Hypothalamus (tissue), 51 donors: ENCODE measurements at places on chromosomes 2 and 18.

DNA sequence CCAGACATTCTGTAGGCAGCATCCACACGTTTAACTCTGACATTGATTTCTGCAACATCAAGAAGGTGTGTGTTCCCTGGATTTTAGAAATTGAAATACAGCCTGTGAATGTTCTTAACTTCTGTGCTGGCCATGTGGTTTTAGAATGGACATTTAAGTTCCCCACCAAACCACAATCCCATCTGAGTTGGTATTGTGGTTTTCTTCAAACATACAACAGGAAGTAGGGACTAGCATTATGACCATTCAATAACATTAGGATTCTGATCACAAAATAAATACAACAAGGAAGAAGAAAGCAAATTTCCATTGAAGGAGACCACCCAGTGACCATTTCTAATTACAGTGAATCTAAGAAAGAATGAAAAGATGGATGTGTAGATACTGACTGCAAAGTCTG lies 51.2 kb downstream of the MAP3K20 start:
- no peak for DNase-seq

DNA sequence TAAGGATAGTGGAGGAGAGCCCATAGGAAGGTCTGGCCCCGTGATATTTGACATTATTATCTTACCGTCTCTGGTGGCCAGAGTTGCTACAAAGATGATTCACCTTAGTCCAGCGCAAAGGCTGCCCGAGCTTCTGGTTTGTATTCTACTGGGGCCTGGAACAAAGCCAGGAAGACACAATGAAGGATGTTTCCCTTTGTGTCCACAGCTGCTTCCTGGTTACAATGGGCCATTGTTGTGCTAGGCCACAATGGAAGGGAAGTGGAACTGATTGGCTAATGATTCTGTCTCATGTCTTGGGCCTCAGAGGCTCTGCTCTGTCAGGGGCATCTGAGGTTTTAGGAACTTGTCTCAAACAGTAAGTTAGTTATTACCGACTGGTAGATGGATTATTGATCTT lies 132.2 kb downstream of the TDRD15 start:
- DNase-seq: peak; percentile 27

DNA sequence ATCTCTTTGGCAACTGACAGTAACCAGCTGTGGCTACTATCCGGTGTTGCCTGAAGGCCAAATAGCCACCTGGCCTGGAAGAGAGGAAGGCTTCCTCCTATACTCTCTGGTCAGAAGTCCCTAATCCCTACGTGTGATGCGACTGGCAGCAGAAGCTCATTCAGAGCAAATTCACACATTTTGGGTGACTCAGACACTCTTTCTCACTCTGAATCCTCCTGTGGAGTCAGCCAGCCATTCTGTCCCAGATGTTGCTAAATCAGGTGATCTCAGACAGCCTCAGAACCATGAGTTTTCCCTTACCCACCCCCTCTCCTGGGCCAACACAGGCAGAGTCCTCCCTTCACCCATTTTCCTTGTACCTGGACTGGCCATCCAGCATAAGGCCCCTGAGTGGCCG lies 34.7 kb downstream of the CFAP53 start:
- no peak for DNase-seq

DNA sequence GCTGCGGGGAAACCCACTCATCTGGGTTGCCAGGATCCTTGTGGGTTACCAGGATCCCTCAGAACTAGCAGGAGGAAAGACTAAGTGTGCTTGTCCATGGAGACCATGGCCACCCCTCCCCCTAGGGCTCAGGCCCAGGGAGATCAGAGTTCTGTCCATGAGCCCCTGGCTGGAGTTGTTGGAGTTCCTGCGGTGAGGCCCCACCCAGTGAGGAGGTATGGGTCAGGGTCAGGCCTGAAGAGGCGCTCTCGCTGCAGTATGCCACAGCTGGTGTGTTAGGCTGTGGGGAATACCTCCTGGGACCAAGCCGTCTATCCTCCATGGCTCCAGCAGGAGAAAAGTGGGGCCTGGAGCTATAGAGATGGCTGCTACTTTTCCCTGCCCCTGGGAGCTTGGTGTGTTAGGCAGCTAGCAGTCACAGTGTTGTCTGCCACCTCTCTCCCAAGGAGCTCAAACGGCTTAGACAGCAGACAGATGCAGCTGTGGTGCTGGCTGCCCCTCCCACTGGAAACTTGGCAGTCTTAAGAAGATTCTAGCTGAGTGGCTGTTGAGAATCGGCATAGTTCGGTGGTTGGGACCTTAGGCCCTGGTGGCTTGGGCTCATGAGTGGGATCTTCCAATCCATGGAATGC lies 240.3 kb upstream of the CELF4 start:
- DNase-seq: no peak

DNA sequence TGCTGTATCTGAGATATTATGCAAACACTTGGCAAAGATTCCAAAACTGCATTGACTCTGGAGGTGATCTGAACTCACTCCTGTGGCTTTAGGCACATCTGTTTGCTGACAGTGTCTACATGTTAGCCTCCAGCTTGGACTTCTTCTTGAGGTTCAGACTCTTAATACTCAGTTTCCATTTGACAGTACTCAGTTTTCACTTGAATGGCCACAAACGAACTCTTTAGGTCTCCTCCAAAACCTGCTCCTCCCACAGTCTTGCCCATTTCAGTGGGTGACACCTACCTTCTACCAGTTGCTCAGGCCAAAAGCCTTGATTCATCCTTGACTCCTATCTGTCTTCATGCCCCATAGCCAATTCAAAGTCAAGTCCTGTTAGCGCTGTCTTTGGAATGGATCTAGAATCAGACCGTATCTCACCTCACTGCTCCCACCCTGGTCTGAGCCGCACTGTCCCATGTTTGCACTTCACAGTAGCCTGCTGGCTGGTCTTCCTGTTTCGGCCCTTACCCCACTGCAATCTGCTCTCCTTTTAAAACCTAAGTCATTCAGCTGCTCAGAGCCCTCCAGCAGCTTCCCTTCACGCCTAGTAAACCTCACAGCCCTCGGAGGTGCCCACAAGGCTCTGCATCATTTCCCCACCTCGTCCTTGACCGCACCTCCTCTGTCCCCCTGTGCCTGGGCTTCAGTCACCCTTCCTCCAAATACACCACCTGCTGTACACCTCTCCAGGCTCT lies 10.5 kb downstream of the ATG16L1 start:
- no peak for DNase-seq

DNA sequence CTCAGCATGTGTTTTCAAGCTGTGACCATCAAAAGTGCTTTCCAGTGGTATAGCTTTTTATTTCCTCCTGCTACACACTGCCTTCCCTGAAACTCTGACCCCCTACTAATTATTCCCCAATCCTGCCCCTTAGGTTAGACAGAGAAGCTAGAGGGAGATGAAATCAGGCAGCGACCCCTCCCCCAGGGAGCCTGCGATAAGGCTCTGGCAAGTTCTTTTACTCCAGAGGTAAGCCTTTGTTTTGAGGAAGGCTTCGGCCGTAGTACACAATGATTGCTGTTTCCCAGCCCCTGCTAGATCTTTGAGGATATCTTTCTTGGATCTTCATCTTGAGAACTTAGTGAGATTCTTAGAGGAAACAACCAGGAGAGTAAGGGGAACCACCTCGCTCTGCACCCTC lies 33.5 kb upstream of the NOL4 start:
- no peak for DNase-seq

- no peak for DNase-seq
Observed at GRCh38 chr2:26623541-26624495, 17.3 kb downstream of the CIB4 start.

- DNase-seq: peak; percentile 11
Observed at GRCh38 chr2:177753682-177754491, 318.7 kb downstream of the PDE11A start.

DNA sequence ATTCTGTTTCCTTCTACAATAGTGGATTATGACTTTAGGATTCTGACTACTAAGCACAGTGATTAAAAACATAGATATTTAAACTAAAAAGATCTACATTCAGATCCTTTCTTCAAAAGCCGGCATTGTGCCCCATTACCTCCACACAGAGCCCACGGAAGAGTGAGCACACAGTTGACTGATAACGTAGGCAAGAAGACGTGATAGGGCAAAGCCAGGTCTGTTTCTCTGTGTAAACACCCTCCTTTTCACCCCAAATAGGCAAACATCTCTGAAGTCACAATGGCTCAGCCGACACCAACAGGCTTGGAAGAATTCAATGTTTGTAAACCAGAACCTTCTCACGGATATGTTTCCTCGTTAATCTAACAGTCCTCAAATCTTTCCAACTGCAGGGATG lies 302.9 kb downstream of the CMPK2 start:
- no peak for DNase-seq

DNA sequence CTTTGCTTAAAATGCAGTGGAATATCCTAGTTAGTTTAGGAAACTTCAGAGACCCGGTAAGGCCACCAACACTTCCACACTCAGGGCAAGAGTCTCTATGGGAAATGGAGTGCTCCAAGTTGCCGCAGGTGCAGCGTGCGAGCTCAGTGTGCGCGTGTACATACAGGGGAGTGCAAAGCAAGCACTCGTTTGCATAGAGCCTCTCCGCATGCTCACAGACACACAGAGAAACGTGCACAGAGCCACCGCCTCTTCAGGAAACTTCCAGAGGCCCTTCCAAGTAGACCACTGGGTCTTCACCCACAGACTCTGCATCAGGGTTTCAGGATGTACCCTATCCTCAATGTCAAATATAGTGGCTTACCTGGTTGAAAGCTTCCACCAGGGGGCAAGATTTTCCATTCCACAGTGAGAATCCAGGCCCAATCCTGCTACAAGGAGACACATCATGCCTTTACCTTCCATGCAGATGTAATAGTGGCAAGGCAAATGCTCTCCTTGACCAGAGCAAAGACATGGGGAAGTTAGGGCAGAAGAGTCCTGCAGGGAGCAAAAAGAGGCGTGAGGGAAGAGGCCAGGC lies 513.0 kb upstream of the MYT1L start:
- no peak for DNase-seq
